ENCODE measurements at places on chromosomes 7 and 10.

DNA sequence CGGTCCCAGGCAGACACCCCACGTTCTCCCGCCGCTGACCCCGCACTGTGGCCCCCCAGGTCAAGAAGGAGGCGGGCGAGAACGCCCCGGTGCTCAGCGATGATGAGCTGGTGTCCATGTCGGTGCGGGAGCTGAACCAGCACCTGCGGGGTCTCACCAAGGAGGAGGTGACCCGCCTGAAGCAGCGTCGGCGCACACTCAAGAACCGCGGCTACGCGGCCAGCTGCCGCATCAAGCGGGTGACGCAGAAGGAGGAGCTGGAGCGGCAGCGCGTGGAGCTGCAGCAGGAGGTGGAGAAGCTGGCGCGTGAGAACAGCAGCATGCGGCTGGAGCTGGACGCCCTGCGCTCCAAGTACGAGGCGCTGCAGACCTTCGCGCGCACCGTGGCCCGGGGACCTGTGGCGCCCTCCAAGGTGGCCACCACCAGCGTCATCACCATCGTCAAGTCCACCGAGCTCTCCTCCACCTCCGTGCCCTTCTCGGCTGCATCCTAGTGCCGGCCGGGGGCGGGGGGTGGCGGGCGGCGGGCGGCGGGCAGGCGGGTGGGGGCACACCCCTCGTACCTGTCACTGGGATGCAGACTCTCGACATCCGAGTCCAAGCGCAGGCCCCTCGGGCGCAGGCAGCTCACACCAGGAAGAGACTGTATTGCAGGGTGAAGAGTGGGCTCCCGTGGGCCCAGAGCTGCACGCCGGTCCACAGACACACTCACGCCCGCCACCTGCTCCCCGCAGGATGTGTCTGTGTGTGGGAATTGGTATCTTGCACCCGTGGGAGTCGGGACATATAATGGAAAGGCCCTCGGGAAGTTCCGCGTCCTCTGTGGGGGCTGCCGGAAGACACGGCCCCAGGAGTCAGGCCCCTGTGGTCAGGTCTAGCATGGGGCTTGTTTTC lies 9.6 kb downstream of the MAFK start:
- no peak for DNase-seq

- no peak for DNase-seq
These were observed 57.7 kb upstream of the FAM20C start for GRCh38 chr7:134561-135256.

- peak; percentile 42 for DNase-seq
These were observed 17.8 kb upstream of the ZKSCAN1 start for GRCh38 chr7:99997545-99998137.

DNA sequence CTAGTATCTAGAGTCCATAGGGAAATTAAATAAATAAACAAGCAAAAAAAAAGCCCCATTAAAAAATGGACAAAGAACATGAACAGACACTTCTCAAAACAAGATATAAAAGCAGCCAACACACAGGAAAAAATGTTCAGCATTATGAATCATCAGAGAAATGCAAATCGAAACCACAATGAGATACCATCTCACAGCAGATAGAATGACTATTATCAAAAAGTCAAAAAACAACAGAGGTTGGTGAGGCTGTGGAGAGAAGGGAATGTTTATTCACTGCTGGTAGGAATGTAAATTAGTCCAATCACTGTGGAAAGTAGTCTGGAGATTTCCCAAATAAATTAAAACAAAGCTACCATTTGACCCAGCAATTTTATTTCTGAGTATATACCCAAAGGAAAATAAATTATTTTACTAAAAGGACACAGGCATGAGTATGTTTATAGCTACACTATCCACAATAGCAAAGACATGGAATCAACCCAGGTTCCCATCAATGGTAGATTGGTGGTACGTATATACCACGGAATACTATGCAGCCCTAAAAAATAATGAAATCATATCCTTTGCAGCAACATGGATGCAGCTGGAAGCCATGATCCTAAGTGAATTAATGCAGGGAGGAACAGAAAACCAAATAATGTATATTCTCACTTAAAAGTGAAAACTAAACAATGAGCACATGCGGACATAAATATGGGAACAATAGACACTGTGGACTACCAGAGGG lies 366.5 kb upstream of the SEMA3C start:
- no peak for DNase-seq

DNA sequence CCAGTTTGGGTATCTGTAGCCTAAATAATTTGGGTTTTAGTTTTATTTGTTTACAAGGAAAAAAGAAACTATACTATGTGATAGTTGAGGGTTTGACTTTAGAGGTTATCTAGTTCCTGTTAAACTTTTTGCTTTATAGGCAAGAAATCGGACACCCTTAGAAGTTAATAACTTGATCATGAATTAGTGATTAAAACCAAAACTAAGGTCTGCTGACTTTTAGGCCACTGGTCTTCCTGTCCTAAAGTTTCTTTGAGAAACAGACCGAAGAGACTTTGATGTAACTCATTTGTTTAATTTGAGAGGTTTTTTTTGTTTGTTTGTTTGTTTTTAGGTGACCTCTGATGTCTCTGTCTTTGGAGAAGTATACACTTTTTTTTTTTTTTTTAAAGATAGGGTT lies 59.7 kb downstream of the PHTF2 start:
- no peak for DNase-seq

GRCh38 chr7:29194594-29195427 lies at the start of gene CHN2:
TSS of gene CHN2 (plus strand) at chr7:29194775.
- peak; percentile 27 for DNase-seq

DNA sequence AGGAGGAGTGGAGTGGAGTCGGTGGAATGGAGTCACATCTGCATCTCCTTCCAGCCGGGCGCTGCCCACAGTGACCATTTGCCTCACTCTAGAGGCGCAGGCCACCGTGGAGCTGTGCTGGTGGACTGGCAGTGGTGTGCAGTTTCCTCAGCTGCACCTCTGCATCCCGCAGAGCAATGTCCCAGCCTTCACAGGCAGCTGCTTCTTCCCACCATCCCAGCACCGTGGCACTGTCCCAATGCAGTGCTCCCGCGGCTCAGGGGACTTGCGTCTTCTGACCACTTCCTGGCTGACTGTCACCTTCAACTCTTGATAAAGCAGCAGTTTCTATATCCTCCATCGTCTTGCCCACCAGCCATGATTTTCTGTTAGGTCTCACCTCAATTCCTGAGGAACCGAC lies 90.3 kb upstream of the SFMBT2 start:
- no peak for DNase-seq

GRCh38 chr7:114922652-114923402 lies 933 bp downstream of the MDFIC start:
- peak; percentile 11 for DNase-seq

DNA sequence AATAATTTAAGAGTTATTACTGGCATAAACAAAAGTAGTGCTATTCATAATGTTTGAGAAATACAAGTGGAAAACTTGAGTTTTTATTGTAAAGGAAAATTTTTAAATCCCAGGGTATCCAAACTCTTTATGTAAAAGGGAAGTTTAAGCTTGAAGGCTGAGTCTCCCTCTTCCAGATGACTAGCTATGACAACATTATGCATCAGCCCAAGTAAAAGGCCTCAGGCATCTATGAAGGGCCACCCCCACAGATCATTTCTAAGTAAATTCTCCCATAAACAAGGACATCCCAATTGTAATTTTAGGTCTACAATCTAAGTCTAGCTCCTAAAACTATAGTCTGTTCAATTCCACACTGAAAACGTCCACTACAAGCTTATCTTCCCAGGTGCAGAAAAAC lies 166.2 kb upstream of the STEAP1 start:
- no peak for DNase-seq

- DNase-seq, result no peak
These were observed 788 bp upstream of the CACNA2D1 start for GRCh38 chr7:82444220-82444909.

- no peak for DNase-seq
These were observed 12.3 kb upstream of the C10orf71 start for GRCh38 chr10:49286686-49287085.

Data from stimulated activated CD8-positive, alpha-beta memory T cell treated with anti-CD3 and anti-CD28 coated beads, Interleukin-4, amount 100 ng/mL, for 1 hour (primary cell).